ENCODE measurements at places on chromosomes 7 and 10.

GRCh38 chr10:128701837-128702236 lies 575.6 kb upstream of the MKI67 start:
- no peak for DNase-seq

DNA sequence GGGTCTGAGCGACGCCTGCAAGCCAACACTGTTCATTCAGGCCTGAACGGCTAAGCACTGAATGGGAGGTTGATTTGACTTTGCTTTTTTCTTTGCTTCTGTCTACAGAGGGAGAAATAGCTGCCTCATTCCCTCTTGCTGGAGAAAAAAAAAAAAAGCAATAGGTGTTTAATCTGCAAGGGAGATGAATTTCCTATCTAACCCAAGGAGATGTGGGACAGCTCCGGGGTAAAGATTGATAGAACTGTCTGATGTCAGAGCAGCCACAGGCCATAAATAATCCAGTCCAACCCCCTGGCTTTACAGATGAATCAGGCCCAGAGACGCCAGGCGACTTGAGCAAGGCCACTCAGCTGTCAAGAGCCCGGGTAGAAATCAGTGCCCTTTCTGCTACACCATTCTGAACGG lies 168.0 kb downstream of the ARHGAP12 start:
- no peak for DNase-seq

GRCh38 chr7:21543528-21544302 lies 876 bp downstream of the DNAH11 start:
- DNase-seq = no peak

GRCh38 chr10:119468542-119469324 lies 73.8 kb downstream of the RGS10 start:
- DNase-seq = no peak

DNA sequence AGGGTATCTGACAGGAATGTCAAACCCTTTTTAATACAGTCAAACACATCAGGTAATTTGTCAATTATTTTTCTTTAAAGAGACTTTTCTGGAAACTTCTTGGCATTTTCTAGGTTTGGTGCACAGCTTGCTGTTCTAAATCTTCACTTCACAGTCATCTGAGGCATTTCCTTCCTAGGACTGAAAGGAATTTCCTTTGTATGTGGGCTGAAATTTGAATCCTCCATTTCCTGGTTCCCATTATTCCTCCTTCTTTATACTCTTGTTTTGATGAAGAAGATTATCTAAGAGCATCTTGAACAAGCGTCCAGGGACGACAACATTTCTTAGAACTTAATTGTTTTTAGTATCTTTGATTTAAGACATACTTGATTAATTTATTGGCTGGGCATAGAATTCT lies 24.9 kb downstream of the CALD1 start:
- DNase-seq = no peak

- DNase-seq = no peak
Observed at GRCh38 chr7:27532314-27532713, 130.4 kb downstream of the HIBADH start.

DNA sequence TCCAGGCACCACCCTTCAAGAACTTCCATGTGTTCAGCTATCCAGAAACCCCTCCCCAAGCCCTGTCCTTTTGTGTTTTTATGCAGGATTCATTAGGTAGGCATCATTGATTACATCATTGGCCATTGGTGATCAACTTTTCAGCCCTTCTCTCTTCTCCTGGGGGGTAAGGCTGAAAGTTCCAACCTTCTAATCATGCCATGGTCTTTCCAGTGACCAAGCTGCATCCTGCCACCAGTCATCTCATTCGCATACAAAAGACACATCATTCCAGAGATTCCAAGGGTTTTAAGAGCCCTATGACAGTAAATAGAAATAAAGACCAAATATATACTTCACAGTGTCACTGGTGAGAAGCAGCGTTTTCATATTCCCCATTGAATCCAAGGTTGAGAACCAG lies 48.2 kb downstream of the DNAJC12 start:
- DNase-seq = no peak

DNA sequence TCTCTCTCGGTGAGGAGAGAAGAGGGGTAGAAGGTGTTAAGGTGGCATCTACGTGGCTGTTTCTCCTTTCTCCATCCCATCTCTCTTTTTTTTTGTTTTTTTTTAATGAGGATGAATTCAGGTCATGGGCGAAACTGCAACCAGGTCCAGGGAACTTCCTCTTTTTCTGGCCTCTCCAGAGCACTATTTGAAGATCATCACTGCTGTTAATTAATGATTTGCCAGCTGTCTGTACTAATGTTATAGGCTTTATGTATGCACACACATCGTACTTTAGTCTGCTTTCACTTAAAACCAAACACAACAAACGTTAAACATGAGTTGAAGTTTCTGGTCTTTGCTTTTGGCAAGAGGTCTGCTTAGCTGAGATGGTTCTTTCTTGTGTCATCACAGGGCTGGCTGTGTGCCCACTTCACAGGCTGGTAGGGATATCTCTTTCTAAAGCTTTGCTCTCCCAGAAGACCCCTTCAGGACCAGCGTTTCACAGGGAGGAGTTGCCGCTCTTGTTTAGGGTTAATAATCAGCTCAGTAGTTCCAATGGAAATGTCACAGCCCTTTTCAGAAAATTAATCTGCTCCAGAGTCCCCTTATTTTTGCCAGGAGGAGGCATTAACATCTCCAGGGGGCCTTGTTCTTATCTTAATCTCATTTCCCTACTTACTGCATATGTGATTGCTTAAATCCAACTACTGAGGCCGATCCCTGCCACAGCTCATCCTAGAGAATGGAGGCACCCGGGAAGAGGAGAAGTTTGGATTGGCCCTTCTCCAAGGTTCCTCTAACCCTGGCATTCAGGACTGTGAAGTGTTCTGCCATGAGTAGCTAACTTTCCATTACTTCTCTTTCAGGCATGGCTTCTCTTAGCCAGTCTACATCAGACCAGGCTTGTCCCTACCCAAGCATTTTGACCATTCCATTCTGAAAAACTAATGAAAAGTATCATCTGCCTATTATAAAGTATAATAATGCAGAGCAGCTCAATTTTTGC lies 273.9 kb upstream of the NFE2L3 start:
- no peak for DNase-seq

- DNase-seq = no peak
Observed at GRCh38 chr10:73018632-73019031, 64.0 kb upstream of the PLA2G12B start.

DNA sequence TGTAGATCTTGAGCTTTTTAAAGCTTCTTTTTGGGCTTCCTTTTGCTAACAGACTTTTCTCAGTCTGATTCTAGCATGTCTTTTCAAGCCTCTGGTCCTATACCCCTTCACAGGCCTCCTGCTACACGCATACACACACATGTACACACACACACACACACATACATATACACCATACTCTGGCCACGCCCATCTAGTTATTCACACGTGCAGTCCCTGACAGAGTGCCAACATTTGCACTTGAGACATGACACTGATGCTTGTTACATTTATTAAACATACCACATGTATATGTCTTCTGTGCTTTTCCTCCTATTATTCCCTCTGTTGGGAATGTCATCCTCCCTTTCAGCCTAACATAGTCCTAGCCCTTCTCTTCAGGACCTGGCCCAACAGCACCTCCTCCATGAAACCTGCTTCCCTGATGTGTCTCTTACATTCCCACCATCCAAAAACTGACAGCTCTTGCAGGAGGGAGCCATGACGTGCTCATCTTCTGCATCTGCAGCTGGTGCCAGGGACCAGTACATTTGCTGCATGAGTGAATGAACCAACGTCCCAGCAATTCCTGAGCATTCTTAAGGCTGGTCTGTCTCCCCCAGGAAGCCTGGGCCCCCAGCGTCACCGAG lies 222.1 kb downstream of the ARHGAP12 start:
- no peak for DNase-seq

DNA sequence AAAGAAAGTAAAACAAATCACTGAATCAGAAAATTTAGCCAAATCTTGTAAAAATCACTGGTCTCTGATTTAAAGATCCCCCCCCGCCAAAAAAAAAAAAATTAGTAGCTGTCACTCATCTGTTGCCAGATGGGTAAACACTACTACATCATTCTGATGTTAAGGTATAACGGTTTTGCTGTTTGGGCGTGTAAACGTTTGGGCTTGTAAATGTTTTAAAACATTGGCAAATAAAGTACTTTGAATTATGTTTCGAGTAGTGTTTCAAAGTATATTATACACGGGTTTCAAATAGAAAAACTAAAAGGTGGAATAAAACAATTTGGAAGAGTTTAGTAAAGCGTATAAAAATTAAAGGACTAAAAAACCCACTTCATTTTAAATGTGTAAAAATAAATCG lies 1.5 kb downstream of the TMEM229A start:
- no peak for DNase-seq

- DNase-seq = no peak
Observed at GRCh38 chr10:132139526-132139925, 47.2 kb upstream of the DPYSL4 start.

DNA sequence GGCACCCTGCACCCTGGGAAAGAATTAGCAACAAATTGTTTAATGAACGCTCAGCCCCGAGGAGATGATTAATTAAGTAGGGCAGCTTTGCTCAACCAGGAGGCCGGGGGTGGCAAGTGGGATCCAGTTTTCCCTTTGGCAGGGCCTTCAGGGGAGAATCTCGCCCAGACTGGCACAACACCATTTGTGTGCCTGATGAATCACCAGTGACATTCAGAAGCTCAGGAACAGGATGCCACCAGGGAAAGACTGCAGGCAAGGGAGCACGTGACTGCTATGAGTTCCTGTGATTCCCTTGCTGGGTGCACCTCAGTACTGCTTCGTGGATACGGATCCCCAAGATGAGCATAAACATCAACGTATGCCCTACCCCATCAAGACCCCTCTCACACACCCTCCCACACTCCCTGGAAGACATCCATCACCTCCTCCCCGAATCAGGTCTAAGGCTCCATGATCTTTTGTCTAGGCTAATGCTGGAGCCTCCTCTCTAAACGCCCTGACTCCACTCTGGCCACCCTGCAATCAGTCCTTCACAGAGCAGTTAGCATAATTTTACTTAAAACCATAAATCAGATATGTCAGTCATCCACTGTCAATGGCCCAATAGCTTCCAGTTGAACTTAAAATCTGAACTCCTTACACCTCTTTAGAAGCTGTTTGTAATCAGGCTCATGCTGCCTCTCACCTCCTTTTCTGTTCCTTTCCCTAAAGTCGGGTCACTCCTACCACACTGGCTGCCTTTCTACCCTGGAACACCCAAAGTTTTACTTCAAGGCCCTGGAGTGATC lies 109.2 kb upstream of the AGK start:
- DNase-seq = no peak

DNA sequence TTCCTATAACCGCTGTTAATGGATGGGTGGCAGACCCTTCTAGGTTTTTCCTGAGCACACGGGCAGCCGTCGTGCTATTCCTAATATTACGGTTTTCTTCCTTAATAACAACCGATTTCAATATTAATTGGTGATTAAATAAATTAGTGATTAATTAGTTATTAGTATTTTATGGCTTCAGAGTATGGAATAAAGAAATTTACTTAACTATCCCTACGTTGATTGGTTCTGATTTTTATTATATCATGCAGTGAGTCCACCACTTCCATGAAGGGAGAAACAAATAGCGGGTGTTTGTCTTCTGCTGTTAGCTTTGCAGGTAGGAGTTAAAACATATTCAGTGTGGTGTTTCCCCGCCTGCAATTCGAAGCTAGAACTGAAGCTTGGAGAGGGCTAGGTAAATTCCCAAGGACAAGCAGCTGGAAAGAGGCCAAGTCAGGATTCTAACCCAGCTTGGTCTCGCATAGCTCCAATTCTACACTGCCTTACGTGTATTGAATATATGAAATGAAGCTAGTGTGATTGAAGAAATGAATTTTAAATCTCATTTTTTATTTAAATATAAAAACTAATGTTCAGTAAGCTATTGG lies 928 bp upstream of the CSTF2T start:
- no peak for DNase-seq

DNA sequence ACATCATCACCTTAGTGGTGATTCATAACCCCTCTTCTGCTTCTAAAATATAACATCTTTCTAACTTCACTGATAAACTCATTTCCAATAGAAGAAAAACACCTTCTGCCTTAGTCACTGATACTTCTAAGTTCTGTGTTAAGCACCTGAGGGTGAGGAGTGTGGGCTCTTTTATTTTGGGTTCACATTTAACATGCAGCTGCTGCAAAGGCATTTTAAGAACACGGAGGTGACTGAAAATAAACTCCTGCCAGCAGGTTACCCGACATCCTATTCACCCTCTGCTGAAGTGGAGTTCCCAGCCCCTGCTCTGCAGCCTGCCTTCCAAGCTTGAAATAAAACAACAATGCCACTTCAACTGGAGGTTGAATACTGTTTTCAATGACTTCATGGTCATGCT lies 202.9 kb upstream of the PLXNA4 start:
- DNase-seq = no peak

DNA sequence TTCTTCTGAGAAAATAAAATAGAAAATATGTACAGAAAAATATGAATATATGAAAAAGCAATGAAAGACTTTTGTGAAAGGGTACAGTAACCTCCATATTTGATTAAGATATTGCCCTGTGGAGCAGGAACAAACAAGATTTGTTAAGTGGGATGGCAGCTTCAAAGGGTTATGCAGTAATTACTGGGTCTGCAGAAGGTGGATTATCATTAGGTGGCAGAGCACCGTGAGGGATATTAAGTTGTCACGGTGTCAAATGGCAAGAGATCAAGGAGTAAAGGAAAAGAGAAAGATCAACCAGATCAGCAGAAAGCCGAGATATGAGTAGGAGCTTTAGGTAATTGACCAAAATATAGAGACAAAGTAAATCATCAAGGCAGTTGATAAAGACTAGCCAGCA lies 44.1 kb downstream of the DGKB start:
- no peak for DNase-seq

Measured in stimulated activated CD8-positive, alpha-beta memory T cell treated with anti-CD3 and anti-CD28 coated beads, Interleukin-7, amount 100 ng/mL, for 48 hours (primary cell).